ENCODE measurements at places on chromosomes 5 and 9. TPM values are rescaled to one million over a fixed set of nuclear protein-coding genes. Genes with fewer than 3 reads are reported as not detected.

- DNase-seq, result no peak
- H3K27ac ChIP-seq, result no peak overlapping the region
Observed at GRCh38 chr5:164747371-164747770, 1242.0 kb downstream of the MAT2B start.

GRCh38 chr9:120387257-120388002, 192.5 kb downstream of the CDK5RAP2 start:
- peaks cover 36% of the 10 kb centered on the region for H3K36me3 ChIP-seq
- H3K4me3 ChIP-seq, result no peak overlapping the region
- DNase-seq, result no peak
- H3K4me1 ChIP-seq, result no peaks in the 10 kb centered on the region
- peak overlapping the region; percentile 55 for H3K27ac ChIP-seq
- H3K27me3 ChIP-seq, result no peaks in the 10 kb centered on the region

DNA sequence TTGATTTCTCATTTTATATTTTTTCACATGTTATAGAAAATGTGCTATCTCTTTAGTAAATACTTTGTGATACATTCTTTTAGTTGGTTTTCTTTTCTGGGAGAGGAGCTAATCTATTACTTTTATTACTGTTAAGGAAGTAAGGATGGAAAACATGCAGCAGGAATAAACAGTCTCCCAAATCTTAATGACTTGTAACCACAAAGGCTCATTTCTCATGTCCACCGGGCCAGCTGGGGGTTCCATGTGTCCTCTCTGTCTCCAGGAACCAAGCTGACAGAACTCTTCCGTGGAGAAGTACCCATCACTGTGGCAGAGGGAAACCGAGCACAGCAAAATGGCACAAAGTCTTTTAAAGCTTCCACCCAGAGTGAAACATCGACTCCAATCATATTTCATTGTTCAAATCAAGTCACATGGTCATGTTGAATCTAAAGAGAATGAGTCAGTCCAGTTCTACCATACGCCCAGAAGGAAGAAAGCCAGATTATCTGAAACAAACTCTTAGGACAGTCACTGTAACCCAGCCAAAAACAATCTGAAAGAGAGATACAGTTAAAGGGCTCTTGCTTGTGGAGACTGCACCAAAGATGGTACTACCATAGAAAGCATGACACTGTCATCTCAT, 97.1 kb upstream of the CDH6 start:
- no peak overlapping the region for H3K27ac ChIP-seq
- no peaks in the 10 kb centered on the region for H3K27me3 ChIP-seq
- H3K36me3 ChIP-seq, result no peaks in the 10 kb centered on the region
- no peak overlapping the region for H3K4me3 ChIP-seq
- H3K4me1 ChIP-seq, result no peaks in the 10 kb centered on the region

- no peaks in the 10 kb centered on the region for H3K36me3 ChIP-seq
- no peak overlapping the region for H3K4me3 ChIP-seq
- H3K4me1 ChIP-seq, result peaks cover 12% of the 10 kb centered on the region
- DNase-seq, result no peak
- peak overlapping the region; percentile 74 for H3K27ac ChIP-seq
Observed at GRCh38 chr9:73133022-73133651, 18.5 kb upstream of the ANXA1 start.

Gene SLC6A19
- total RNA-seq, result not detected

Gene RNF20
- 22.7 TPM for total RNA-seq

Gene EFNA5
- total RNA-seq, result 17.0 TPM

Gene NR5A1
- not detected for total RNA-seq

Gene MCC
- 28.8 TPM for total RNA-seq

- no peak for DNase-seq
- no peak overlapping the region for H3K4me3 ChIP-seq
- H3K27me3 ChIP-seq, result no peaks in the 10 kb centered on the region
- H3K27ac ChIP-seq, result no peak overlapping the region
- no peaks in the 10 kb centered on the region for H3K4me1 ChIP-seq
Observed at GRCh38 chr9:5801739-5802113, 31.2 kb downstream of the ERMP1 start.

DNA sequence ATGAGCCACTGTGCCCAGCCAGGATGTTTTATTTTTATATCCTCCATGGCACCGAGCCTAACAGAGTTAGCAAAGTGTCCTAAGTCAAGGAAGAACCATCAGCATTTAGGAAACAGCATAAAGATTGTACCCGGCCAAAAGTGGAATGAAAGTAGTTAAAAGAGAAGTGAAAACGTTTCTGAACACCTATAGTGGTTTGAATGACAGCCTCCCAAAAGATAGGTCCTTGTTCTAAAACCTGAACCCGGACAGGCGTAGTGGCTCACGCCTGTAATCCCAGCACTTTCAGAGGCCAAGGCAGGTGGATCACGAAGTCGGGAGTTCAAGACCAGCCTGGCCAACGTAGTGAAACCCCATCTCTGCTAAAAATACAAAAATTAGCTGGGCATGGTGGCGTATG, 37.4 kb downstream of the ZFAND5 start:
- no peak overlapping the region for H3K4me3 ChIP-seq
- no peaks in the 10 kb centered on the region for H3K27me3 ChIP-seq
- no peaks in the 10 kb centered on the region for H3K4me1 ChIP-seq
- no peaks in the 10 kb centered on the region for H3K36me3 ChIP-seq
- no peak for DNase-seq
- H3K27ac ChIP-seq, result no peak overlapping the region

- no peaks in the 10 kb centered on the region for H3K36me3 ChIP-seq
- H3K4me3 ChIP-seq, result no peak overlapping the region
- H3K4me1 ChIP-seq, result peaks cover 5% of the 10 kb centered on the region
- peak; percentile 61 for DNase-seq
- no peak overlapping the region for H3K27ac ChIP-seq
Observed at GRCh38 chr5:179438011-179438441, 92.8 kb upstream of the ADAMTS2 start.

DNA sequence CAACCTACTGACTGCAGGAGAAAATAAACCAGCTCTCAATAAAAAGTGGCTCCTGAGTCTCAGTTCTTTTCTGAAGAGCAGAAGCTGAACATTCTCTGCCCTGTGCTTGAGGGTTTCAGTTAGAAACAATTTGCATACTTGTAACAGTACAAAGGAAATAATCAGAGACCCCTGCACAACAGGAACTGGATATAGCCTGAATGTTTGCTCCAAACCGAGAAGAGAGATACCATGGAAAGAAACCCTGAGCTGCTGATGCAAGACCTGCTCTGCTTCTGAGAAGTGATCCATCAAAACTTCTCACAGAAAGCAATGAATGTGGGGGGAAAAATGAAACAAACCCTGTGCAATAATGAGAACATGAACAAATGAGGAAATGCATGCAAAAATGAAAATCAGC, 592.9 kb downstream of the SEMA5A start:
- no peak for DNase-seq
- no peak overlapping the region for H3K27ac ChIP-seq
- H3K4me3 ChIP-seq, result no peak overlapping the region
- H3K27me3 ChIP-seq, result no peaks in the 10 kb centered on the region

DNA sequence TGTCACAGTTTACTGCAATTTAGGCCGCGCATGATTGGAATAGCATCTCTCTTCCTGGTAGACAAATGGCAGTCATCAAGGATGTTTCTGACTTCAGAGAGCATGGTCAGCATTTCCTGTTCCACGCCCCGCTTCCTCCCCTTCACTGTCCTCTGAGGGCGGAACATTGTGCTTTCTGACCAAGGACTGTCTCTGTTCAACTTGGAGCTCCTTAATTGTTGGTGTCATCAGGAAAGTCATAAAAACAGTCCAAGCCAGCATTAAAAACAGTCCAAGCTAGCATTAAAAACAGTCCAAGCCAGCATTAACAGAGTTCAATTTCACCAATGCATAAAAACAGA, 301.3 kb upstream of the IRX4 start:
- H3K4me1 ChIP-seq, result no peaks in the 10 kb centered on the region
- H3K4me3 ChIP-seq, result no peak overlapping the region
- DNase-seq, result no peak

DNA sequence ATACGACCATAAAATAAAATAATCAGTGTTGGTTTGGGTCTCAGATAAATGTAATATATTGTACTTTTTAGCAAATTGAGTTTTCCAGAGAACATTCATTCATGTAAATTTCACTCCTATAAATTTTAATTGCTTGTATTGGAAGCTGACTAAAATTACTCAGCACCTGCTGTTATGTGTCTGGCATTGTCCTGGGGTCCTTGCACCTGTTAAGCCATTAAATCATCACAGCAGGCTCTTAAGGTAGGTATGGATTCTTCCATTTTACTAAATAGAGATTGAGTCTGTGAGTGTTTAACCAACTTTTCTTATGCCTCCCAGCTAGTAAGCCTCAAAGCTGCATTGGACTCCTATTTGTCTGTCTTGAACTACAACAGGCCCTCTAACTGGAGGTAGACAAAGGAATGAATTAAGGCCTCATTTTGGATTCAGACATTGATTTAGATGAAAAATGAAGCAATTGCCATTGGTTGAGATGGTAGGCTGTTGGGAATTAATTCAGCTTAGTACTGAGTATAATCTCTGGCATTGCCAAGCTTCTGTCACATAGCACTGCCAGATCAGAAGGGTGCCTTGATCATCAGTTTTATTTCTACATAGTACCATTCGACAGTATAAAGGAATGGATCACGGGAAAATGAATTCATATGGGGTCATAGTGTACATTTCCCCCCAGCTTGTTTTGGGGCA, 78.9 kb downstream of the PARP8 start:
- no peak overlapping the region for H3K27ac ChIP-seq
- no peaks in the 10 kb centered on the region for H3K36me3 ChIP-seq
- H3K4me3 ChIP-seq, result no peak overlapping the region
- H3K27me3 ChIP-seq, result no peaks in the 10 kb centered on the region
- no peaks in the 10 kb centered on the region for H3K4me1 ChIP-seq

- H3K4me3 ChIP-seq, result peak overlapping the region; percentile 79
- peak; percentile 70 for DNase-seq
- H3K4me1 ChIP-seq, result no peaks in the 10 kb centered on the region
- no peaks in the 10 kb centered on the region for H3K36me3 ChIP-seq
- no peaks in the 10 kb centered on the region for H3K27me3 ChIP-seq
Observed at GRCh38 chr5:34655354-34655991, 655 bp upstream of the RAI14 start.

DNA sequence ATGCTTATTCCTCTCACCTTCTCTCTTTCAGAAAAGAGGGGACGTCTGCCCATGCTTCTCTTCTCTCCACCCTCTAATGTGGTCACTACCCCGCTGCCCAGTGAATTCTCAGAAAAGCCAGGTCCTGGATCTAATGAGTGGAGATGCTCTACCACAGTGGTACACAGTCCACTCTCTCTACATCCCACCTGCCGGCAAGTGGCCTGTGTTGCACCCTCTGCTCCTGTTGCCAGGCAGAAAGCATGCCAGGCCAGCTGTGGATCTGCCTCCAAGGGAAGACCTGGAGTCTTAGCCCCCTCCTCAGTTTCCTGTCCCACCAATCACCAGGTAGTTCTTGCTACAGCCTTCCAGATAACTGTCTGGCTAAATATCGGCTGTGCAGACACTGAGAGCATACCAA, 71.2 kb upstream of the SPDL1 start:
- no peak overlapping the region for H3K27ac ChIP-seq
- H3K4me1 ChIP-seq, result no peaks in the 10 kb centered on the region
- DNase-seq, result no peak
- no peak overlapping the region for H3K4me3 ChIP-seq
- H3K27me3 ChIP-seq, result no peaks in the 10 kb centered on the region

- H3K4me3 ChIP-seq, result no peak overlapping the region
- no peak overlapping the region for H3K27ac ChIP-seq
- H3K36me3 ChIP-seq, result no peaks in the 10 kb centered on the region
- no peaks in the 10 kb centered on the region for H3K27me3 ChIP-seq
- H3K4me1 ChIP-seq, result no peaks in the 10 kb centered on the region
Observed at GRCh38 chr5:54859316-54859715, 126.1 kb downstream of the ESM1 start.

- H3K4me3 ChIP-seq, result no peak overlapping the region
- H3K4me1 ChIP-seq, result no peaks in the 10 kb centered on the region
- no peaks in the 10 kb centered on the region for H3K27me3 ChIP-seq
- no peak overlapping the region for H3K27ac ChIP-seq
Observed at GRCh38 chr5:10021248-10021647, 228.4 kb downstream of the ATPSCKMT start.

DNA sequence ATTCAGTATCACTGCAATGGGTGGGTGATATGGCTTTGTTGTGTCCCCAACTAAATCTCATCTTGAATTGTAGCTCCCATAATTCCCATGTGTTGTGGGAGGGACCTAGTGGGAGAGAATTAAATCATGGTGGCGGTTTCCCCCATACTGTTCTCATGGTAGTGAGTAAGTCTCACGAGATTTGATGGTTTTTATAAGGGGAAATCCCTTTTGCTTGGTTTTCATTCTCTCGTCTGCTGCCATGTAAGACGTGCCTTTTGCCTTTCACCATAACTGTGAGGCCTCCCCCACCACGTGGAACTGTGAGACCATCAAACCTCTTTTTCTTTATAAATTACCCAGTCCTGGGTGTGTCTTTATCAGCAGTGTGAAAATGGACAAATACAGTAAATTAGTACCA, 9.5 kb upstream of the NANS start:
- no peak for DNase-seq
- H3K36me3 ChIP-seq, result no peaks in the 10 kb centered on the region
- no peak overlapping the region for H3K27ac ChIP-seq
- no peaks in the 10 kb centered on the region for H3K27me3 ChIP-seq

DNA sequence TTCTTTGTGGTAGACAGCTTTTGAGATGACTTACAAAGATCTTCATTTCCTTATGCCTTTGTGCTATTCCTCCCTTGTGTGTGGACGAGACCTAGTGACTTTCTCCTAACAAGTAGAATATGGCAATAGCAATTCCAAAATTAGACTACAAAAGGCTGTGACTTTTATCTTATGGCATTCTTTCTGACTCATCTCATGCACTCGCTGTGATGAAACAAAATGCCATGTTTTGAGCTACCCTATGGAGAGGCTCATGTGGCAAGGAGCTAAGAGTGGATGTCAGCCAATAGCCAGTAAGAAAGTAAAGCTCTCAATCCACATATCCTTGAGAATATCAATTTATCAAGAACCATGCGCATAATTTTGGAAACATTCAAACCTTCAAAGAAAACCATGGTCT, 380.5 kb upstream of the SMC2 start:
- no peak for DNase-seq
- H3K4me3 ChIP-seq, result no peak overlapping the region
- H3K36me3 ChIP-seq, result no peaks in the 10 kb centered on the region
- no peak overlapping the region for H3K27ac ChIP-seq
- no peaks in the 10 kb centered on the region for H3K27me3 ChIP-seq
- H3K4me1 ChIP-seq, result no peaks in the 10 kb centered on the region

DNA sequence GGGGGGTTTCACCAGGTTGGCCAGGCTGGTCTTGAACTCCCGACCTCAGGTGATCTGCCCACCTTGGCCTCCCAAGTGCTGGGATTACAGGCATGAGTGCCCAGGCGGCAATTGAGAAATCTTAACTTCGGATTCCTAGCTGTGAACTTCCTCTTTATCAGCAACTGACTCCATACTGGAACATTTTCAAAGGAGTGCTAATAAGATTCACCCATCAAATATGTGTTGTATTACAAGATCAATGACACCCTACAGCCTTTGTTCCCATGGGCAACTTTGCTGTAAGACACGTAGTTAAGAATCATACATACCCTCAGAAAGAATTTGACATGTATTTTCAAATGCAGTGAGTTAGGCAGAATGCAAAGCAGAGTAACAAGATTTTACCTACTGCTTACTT, 23.1 kb upstream of the ACOT12 start:
- H3K27me3 ChIP-seq, result no peaks in the 10 kb centered on the region
- H3K27ac ChIP-seq, result no peak overlapping the region
- DNase-seq, result no peak
- H3K4me3 ChIP-seq, result no peak overlapping the region
- H3K36me3 ChIP-seq, result peaks cover 5% of the 10 kb centered on the region
- H3K4me1 ChIP-seq, result no peaks in the 10 kb centered on the region

- H3K27me3 ChIP-seq, result no peaks in the 10 kb centered on the region
- H3K4me1 ChIP-seq, result no peaks in the 10 kb centered on the region
- H3K4me3 ChIP-seq, result peak overlapping the region; percentile 48
- H3K36me3 ChIP-seq, result no peaks in the 10 kb centered on the region
- no peak overlapping the region for H3K27ac ChIP-seq
- peak; percentile 64 for DNase-seq
Observed at GRCh38 chr5:33892620-33893137, 889 bp upstream of the ADAMTS12 start.

Measured in right atrium auricular region (tissue), 2 donors.